Spinal cord (tissue), 10 donors: ENCODE measurements at places on chromosomes 5 and 9. TPM values are rescaled to one million over a fixed set of nuclear protein-coding genes. Genes with fewer than 3 reads are reported as not detected.

The ADRB2 gene
- 5.0 TPM for total RNA-seq

The STC2 gene
- 0.79 TPM for total RNA-seq

The TNC gene
- total RNA-seq = 85.7 TPM

The SPINK7 gene
- total RNA-seq = not detected

DNA sequence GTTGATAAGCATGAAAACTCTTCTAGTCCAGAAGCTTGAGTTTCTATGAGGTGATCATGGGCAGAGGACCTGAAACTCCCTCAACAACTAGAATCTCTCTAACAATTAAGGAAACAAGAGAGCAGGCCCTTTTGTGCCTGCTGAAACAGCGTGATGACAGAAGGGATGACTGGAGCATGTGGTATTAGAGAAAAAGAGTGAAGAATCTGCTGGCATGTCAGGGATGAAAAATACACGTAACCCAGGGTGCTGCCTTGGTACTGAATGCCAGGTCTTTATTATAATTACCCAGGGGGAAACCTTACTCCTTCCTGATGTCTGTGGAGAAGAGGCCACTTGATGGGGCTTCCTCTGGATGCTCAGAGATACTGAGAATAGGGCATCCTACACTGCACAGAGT, 167.8 kb downstream of the CRB2 start:
- DNase-seq = no peak

DNA sequence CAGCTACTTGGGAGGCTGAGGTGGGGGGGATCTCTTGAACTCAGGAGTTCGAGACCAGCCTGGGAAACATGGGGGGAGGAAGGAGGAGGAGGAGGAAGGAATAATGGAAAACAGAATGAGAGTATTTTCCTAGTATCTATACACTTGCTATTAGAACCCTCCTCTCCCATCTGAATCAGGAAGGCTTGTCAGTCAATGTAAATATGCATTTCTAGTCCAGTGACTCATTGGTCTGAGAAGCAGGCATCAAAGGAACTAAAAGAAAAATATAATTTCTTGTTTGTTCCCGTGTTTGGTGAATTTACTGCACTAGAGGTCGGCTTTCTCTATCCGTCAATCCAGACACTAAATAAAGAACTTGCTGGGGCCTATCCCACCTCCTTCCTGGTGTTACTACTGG, 88.6 kb downstream of the AGTPBP1 start:
- no peak for DNase-seq
